ENCODE measurements at places on chromosomes 12 and 14.

DNA sequence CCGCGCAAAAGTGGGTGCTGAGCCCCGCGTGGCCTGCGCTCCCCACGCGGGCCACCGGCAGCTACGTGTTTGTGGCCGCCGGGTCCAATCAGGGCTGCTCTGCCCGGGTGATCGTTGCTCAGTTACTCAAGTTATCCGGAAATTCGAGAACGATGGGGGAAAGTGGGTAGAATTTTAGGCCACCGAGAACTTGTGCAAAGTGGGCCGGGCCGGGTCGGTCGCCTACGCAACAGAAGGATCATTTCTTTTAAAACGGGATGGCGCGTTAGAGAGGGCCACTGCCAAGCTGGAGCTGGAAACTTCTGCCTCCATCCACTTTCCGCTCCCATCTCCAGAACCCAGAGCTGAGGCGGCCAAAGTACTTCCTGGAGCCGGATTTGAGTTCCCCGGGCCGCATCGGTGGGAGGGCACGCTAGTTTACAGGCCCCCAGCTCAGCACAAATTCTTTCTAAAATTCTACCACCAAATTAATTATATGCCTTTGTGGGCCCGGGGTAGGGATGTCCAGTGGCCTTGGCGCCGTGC, 3.5 kb downstream of the RFX4 start:
- no peak for DNase-seq

DNA sequence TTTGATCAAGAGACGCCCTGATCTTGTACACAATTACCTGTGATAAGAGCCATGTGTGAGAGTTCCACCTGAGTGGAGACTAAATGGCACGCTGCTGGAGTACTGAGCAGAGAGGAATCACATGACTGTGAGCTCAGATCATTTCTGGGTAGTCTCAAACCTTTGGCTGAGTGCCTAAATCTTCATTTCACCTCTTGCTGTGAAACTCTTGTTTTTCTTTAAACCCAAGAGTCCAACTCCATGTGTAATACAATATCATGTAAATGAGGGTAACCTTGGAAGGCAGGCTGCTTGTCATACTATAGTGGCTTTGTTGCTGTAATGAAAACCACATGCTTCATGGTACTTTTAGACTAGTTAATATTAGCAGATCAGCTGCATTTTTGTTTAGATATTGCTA, 156.9 kb downstream of the CAND1 start:
- no peak for DNase-seq

- no peak for DNase-seq
These were observed 33.9 kb downstream of the ARF6 start for GRCh38 chr14:49926803-49927202.

- DNase-seq: no peak
These were observed 86.1 kb downstream of the ANKS1B start for GRCh38 chr12:99898645-99899044.

GRCh38 chr12:120474616-120474960, 5.0 kb upstream of the SRSF9 start:
- DNase-seq: no peak

- DNase-seq: no peak
These were observed 3.4 kb downstream of the TAS2R30 start for GRCh38 chr12:11130999-11131398.

DNA sequence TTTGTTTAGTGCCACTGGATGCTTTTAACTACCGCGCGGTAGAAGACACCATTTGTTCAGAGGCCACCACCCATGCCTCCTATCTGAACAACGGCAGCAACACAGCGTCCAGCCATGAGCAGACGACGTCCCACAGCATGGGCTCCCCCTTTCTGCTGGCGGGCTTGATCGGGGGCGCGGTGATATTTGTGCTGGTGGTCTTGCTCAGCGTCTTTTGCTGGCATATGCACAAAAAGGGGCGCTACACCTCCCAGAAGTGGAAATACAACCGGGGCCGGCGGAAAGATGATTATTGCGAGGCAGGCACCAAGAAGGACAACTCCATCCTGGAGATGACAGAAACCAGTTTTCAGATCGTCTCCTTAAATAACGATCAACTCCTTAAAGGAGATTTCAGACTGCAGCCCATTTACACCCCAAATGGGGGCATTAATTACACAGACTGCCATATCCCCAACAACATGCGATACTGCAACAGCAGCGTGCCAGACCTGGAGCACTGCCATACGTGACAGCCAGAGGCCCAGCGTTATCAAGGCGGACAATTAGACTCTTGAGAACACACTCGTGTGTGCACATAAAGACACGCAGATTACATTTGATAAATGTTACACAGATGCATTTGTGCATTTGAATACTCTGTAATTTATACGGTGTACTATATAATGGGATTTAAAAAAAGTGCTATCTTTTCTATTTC, 93.2 kb downstream of the FLRT2 start:
- no peak for DNase-seq

Measured in stimulated activated CD4-positive, alpha-beta T cell treated with anti-CD3 and anti-CD28 coated beads, Interleukin-4, amount 100 ng/mL, for 24 hours (primary cell).